ENCODE measurements at places on chromosomes 6 and 20. TPM values are rescaled to one million over a fixed set of nuclear protein-coding genes. Genes with fewer than 3 reads are reported as not detected.
A peak's percentile ranks its signal among the peaks of the same experiment; 100 is the strongest.

SLC2A10 gene
- 14.6 TPM for total RNA-seq

- H3K4me1 ChIP-seq: no peaks in the 10 kb centered on the region
- no peaks in the 10 kb centered on the region for H3K36me3 ChIP-seq
- no peak overlapping the region for H3K27ac ChIP-seq
- H3K4me3 ChIP-seq: no peak overlapping the region
- DNase-seq: no peak
- no peaks in the 10 kb centered on the region for H3K27me3 ChIP-seq
Observed at GRCh38 chr20:45776931-45777330, 14.8 kb downstream of the WFDC3 start.

CALHM4 gene
- not detected for total RNA-seq

DNA sequence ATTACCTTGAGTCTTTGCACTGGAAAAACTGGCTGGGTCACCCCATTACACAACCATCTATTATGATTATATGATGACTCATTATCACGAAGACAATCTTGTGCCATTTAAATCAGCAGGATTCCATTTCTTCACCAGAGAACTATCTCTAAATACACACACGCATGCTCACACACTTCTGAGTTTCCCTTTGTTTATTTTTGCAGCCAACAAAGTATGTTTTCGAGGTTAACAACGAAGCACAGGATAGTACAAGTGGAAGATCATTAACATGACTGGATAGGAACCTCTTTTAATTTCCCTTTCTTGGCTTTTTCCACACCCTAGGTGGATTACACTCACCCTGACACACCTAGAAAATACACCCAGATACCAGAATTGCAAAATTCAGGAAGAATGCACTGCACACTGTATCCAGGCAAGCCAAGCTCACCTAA is 18.9 kb downstream of the PERP start:
- no peak overlapping the region for H3K4me3 ChIP-seq
- H3K36me3 ChIP-seq: no peaks in the 10 kb centered on the region
- DNase-seq: no peak
- H3K4me1 ChIP-seq: peaks cover 8% of the 10 kb centered on the region
- H3K27ac ChIP-seq: no peak overlapping the region

PGBD1 gene
- total RNA-seq: 10.5 TPM

ANKRD6 gene
- 9.2 TPM for total RNA-seq

GSTA3 gene
- total RNA-seq: not detected

DNA sequence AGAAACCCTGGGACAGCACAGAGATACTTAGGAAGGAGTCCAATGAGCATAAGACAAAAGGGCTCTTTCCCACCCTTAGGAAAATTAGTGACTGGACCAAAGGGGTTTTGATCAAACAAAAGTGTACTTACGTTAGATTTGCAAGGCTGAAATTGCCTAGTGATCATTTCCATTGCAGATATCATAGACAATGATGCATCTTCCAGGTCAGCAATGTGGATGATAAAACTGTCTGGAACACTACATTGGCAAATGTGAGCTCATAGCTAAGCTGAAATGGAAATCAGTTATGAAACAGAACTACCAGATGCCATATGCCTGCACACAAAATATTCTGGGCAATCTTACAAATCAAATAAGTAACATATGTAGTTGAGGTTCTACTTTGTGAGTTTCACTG is 34.0 kb downstream of the LY86 start:
- H3K4me3 ChIP-seq: no peak overlapping the region
- H3K27ac ChIP-seq: no peak overlapping the region
- H3K4me1 ChIP-seq: no peaks in the 10 kb centered on the region
- no peaks in the 10 kb centered on the region for H3K36me3 ChIP-seq
- no peaks in the 10 kb centered on the region for H3K27me3 ChIP-seq

DNA sequence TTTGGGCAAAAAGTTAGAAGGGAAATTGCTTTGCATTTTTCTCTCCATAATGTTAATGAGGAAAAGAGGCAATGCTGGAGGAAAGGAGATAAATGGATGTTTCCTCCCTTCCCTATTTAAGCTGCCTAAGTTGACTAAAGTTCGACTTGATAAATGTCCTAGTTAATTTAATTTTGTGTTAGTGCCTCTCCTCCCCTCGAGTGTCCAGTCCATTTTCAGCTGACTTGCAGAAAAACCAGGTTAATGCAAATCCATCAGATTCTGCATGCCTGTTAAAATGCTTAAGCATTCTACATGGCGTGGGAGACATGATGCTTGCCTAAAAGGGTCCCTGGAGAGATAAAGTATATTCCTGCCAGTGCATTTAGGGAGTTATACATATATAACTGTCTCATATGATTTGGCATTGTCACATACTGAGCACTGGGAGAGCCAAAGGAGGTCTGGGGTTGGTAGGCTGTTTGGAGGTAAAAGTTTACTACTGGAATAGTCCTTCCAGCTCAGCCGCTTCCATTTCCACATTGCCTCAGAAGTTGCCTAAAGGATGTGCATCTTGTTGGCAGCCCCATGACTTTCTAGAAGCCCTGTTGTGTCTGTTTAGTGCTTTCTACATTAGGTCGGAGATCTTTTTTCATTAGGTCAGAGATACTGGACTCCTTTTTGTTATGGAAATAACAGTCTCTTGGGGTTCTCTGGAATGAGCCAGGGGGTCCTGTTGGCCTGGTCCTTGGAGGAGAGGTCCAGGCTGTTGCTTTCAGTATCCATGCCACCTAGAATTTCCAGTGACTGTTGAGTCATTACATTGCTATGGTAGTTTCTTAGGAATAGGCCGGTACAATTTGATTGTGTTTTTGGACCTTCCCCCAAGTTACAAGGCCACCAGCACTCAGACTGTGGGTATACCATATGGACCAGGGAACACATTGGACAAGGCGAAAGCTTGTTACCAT is 30.4 kb downstream of the JARID2 start:
- H3K27ac ChIP-seq: peak overlapping the region; percentile 77
- no peak for DNase-seq
- peak overlapping the region; percentile 39 for H3K4me3 ChIP-seq
- peaks cover 100% of the 10 kb centered on the region for H3K4me1 ChIP-seq

DYNLT2 gene
- 3.3 TPM for total RNA-seq

DNA sequence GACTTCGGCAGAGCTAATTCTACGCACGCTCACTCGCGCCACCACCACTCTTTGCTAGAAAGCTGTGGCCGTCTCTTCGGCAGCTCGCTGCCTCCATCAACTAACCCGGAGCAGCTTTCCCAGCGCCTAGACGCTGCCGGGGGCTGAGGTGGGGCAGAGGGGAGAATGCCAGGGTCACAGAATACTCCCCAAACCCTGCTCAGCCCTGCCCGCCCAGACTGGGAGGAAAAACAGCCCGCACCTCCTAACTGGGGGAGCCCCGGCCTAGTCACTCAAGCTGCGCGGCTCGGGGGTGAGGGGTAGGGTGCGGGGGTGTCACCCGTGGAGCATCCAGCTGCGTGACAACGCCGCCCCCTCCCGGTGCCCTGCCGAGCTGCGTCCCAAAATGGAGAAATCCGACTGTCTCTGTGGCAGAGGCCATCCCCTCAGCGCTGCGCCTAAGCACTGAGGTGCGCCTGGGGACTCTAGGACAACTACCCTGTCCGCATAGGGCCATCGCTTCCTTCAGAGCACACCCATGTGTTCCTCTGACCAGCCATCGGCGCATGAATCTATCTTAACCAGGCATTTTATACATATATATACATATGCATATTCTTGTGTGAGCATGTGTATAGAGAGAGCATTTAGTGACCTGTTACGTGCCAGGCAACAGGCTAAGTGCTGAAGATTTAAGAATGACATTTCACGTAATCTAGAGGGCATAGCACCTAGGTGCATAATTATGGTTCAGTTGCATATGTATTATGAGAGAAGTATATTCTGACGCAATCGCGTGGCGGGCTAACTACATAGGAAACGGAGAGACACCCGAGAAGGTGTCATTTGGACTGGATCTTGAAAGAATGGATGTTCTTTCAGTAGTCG is 1.5 kb upstream of the TENT5A start:
- DNase-seq: peak; percentile 77
- H3K27me3 ChIP-seq: peaks cover 46% of the 10 kb centered on the region
- peaks cover 14% of the 10 kb centered on the region for H3K4me1 ChIP-seq
- no peaks in the 10 kb centered on the region for H3K36me3 ChIP-seq

VTA1 gene
- total RNA-seq: 109 TPM

SPTLC3 gene
- total RNA-seq: not detected
